Mononuclear cell (primary cell): ENCODE measurements at places on chromosomes 16 and 17. TPM values are rescaled to one million over a fixed set of nuclear protein-coding genes. Genes with fewer than 3 reads are reported as not detected.

ERN2 gene
- total RNA-seq = not detected

GCGR gene
- not detected for total RNA-seq

ABCA9 gene
- 0.42 TPM for total RNA-seq

TBC1D16 gene
- 0.52 TPM for total RNA-seq

GPT2 gene
- total RNA-seq = 0.21 TPM

TMIGD1 gene
- not detected for total RNA-seq
